ENCODE measurements at places on chromosomes 13 and 19.

DNA sequence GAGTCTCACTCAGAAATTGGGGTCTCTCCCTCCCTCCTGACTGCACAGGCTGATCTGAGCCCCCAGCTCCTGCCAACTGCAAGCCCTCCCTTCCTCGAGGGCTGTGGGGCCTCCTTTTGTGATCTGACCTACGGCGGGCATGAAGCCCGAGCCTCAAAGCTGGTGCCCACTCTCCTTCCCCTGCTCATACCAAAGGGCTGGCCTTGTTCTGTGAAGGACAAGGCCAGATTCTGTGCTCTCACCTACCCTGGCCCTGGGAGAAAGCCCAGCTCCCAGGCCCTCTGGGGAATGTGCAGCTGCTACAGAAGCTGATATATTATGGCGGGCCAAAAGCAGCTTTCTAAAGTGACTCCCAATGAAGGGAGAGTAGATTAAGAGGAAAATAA is 9.0 kb upstream of the ECH1 start:
- no peak for DNase-seq

DNA sequence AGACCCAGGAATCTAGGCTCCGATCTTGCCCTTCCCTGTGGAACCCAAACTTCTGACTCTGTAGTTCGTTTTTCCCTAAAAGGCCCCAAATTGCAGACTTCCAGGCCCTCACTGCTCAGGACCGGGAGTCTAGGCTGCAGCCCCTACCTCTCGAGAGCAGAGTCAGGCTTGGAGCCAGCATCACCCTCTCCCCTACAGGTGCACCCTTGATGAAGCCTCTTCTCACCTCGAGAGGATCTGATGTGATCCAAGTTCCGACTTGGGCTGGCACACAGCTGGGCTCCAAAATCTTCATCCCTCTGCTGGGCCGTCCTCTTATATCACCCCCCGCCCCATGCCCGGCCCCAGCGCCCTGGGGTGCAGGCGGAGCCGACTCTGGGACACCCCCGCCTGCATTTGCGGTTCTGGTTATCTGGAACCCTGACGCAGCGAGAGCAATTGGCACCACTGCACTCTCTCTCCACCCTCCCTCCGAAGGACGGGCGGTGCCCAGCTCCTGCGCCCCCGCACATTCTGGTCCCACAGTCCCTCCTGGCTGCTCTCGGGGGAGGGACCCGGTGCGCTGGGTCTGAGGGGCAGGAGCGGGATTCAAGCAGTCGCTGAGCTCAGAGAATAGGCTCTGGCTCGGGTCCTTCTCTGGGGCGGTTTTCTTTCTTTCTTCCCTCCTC is at the start of gene KLK7:
TSS of gene KLK7 (minus strand) at position 293 of the 668 bp plus-strand sequence. CDS start 1,518 bp downstream, outside the sequence.
- no peak for DNase-seq

GRCh38 chr13:33205804-33206221 is 79.7 kb downstream of the STARD13 start:
- no peak for DNase-seq

GRCh38 chr13:109789262-109789661 is 2.9 kb upstream of the IRS2 start:
- peak; percentile 83 for DNase-seq

- no peak for DNase-seq
Observed at GRCh38 chr13:75226733-75227435, 255.1 kb downstream of the TBC1D4 start.

- no peak for DNase-seq
Observed at GRCh38 chr19:30932854-30933253, 416.4 kb downstream of the TSHZ3 start.

DNA sequence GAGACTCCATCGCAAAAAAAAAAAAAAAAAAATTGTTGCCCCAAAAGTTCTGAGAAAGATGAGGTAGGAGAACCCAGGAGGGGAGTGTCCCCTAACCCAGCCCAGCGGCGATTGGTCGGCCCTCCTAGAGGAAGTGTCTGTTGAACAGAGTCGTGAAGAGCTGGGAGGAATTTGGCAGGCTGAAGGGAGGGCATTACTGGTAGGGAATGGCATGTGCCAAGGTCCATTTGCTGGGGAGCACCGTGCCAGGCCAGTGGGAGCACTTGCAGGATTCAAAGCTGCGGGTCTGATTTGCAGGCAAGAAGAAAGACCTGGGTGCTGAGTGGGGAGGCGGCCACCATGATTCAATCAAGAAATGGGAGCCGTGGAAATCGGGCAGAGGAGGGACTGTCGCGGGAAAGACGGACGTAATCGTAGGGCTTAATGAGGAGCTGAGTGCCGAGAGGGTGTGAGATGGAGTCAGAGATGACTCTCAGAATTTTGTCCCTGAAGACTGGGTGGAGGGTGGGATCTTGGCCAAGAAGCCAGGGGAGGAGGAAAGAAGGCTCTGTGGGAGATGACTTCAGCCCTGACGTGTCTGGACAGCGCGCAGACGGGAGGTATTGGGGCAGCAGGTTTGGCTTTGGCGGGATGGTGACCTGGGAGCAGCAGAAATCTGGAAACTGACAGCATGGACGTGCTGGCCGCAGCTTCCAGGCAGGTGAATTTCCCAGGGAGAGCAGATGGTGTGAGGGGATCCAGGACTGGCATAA is 15.4 kb downstream of the CERS4 start:
- DNase-seq: no peak

- no peak for DNase-seq
Observed at GRCh38 chr13:109989686-109990085, 203.3 kb upstream of the IRS2 start.

GRCh38 chr13:78598116-78598781 is 5.1 kb downstream of the POU4F1 start:
- no peak for DNase-seq

GRCh38 chr13:26867451-26868091 is 107.0 kb upstream of the GPR12 start:
- no peak for DNase-seq

DNA sequence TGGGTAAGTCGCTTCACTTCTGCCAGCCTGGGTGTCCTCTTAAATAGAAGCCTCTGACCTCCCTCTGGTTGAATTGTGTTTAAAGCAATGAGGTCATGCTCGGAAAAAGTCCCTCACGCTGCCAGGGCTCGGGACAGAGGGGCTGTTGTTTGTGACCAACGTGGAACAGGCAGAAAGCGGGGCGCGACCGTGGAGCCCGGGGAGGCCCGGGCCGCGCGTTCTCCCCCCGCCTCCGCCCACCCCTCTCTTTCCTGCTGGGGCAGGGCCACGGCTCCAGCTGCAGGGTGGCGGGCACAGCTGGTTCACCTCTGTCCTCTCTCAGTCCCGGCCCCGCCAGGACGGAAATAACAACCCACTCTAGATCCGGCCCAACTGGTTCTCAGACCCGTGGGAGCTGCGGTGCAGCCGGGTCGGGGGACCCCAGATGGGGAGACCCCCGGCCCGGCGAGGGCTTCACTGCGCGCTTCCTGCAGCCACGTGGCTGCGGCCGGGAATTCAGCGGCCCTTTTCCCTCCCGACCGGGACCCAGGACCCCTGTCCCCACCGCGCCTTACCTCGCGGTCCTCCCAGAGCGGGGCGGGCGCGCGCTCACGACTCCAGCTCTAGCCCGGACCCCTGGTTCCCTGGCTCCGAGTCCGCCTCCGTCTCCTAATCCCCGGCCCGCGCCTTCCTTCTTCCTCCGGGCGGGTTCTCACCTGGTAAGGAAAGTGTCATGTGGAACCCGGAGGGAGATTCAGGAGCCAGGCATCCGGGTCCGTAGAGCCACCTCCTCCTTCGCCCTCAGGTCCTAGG is 1.9 kb downstream of the CDC42EP5 start:
- no peak for DNase-seq

- DNase-seq: peak; percentile 80
Observed at GRCh38 chr19:13022859-13023636, 27.8 kb downstream of the NFIX start.

DNA sequence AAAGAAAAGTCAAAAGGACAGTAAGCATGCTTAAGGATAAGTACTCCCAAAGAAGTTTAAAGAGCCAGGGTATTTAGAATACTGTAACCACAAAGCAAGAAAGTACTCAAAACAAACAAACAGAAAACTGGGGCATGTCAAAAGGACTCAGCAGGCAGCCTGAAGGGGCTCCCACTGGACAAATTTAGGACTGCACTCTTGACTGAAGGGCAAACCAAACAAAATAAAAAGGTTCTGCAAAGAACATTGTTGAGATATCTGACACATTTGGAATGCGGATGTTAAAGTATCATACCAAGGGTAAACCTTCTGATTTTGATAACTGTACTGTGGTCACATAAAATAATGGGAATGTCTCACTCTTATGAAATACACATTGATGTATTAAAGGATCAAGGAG is 157.4 kb downstream of the TNFSF13B start:
- no peak for DNase-seq

DNA sequence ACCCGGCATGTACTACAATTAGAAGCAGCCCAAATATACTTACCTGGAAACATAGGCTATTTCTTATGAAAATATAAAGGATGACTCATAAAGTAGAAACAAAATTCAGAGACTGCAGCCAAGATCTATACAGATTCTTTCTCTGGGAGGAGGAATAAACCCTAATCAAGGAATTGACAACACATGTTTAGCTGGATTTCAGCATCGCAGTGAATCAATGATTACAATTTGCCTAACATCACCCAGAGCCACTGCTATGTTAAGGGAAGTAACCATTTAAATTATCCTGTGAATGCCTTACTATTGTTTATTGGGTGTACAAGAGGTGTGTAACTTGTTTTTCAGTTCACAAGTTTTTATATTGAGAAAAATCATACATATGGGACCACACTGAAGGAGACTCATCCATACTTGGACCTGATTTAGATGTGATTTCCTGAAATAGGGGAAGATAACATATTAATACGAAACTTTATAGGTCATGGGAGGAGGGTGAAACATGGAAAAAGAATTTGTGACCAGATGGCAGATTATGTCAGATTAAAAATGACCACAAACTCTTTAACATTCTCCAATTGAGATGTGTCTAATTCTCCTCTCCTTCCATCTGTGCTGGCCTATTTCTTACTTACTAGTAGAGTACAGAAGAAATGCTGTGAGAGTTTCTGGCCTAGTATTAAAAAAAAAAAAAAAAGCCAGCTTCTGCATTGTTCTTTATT is 1168.4 kb downstream of the SLITRK1 start:
- no peak for DNase-seq

GRCh38 chr13:62906896-62907295 is 1491.2 kb upstream of the PCDH20 start:
- no peak for DNase-seq

DNA sequence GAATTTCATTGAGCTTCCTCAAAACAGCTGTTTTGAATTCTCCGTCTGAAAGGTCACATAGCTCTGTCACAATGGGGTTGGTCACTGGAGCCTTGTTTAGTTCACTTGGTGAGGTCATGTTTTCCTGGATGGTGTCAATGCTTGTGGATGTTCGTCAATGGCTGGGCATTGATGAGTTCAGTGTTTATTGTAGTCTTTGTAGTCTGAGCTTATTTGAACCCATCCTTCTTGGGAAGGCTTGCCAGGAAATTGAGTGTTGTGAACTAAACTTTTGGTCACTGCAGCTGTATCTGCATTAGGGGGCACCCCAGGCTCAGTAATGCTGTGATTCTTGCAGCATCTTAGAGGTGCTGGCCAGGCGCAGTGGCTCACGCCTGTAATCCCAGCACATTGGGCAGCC is 22.0 kb downstream of the BLOC1S3 start:
- no peak for DNase-seq

GRCh38 chr19:39014037-39014436 is 18.3 kb downstream of the FBXO27 start:
- no peak for DNase-seq

DNA sequence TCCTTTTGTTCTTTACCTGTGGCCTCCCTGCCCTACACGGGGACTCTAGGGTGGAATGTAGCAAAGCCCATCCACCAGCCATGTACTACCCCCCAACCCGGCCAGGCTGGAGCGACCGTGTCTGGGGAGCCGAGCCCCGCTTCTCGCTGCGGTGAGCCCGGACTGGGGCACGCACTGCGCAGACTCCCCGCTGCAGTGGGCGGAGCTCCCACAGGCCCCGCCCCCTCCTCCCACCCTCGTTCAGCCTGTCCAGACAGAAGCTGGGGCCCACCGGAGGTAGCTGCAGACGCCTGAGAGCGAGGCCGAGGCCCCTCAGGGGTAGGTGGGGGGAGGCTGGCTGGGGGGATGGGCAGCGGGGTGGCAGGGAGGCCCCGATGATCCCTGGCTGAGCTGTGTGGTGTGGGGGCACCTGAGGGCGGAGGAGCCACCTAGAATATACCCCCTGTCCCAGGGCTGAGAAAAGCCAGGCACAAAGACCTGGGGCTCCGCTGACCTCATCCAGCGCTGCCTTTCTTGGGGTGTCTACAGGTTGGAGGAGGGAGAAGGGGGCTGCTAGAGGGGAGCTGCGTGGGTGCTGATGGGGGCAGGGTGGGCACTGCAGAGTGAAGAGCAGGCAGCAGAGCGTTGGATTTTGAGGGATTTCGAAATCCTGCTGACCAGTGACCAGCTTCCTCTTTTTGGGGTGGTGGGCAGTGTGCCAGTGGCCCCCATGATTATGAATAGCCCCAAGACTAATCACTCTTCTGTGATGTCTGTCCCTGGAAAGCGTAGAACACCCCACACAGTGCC is 17.3 kb downstream of the PLD3 start:
- no peak for DNase-seq

- no peak for DNase-seq
Observed at GRCh38 chr13:33110713-33111413, 94.6 kb downstream of the KL start.

- no peak for DNase-seq
Observed at GRCh38 chr13:112818040-112818697, 128.3 kb downstream of the ATP11A start.

DNA sequence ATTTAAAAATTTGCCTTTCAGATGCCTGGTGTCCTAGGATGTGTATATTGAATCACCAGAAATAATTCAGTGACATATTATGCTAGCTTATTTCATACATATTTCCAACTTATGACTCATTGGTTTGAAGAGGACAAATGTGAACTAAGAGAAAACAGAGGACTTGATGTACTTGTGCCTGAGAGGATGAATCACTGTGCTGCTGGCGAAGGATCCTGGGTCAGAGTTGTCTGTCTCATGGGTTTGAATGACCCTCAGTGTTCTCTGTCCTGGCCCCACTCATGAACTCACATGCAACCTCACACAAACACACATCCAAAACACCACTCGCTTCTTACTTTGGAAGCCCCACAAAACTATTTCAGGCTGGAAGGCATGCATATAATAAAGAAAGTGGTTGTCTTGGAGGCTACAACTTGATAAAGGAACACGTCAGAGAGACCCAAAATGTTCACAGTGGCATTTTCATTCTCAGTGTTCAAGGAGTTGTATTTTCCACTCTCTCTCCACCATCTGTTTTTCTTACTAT is 129.0 kb upstream of the SPRY2 start:
- DNase-seq: no peak

GRCh38 chr19:48548253-48548911 is 3.6 kb upstream of the SULT2B1 start:
- DNase-seq: no peak

- no peak for DNase-seq
Observed at GRCh38 chr13:110984798-110985197, 69.9 kb upstream of the ANKRD10 start.

- peak; percentile 28 for DNase-seq
Observed at GRCh38 chr13:19927117-19927748, 31.3 kb upstream of the ZMYM2 start.

GRCh38 chr13:30997697-30998096 is 65.2 kb downstream of the TEX26 start:
- peak; percentile 82 for DNase-seq

- no peak for DNase-seq
Observed at GRCh38 chr13:80168089-80168850, 172.7 kb downstream of the SPRY2 start.

Data from NCI-H1105 treated with DMSO at 0.1 percent for 48 hours (cell line).